ENCODE measurements at places on chromosomes 2 and 18.

- DNase-seq = no peak
Measured at GRCh38 chr18:63858456-63858855, 29.0 kb upstream of the SERPINB2 start.

DNA sequence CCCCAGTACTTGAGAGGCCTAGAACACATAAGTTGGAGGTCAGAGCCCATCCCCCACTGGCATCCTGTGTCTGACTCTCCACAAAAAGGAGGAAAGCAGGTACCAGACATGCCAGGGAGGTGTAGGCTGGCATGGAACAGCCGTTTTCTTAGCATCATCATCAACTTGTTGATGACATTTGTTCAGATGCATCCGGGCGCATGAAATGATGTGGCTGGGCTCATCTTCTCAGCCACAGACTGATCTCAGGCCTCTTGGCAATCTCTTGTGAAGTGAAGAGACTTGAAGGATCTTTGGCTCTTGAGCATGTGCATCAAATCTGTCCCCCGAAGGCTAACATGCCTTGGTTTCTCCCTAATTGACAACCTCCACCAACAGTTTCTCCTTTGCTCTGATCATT lies 243.3 kb downstream of the TSN start:
- no peak for DNase-seq

GRCh38 chr2:180507028-180507427 lies 473.4 kb upstream of the UBE2E3 start:
- DNase-seq = no peak

GRCh38 chr2:119683074-119683712 lies 4.2 kb downstream of the TMEM177 start:
- no peak for DNase-seq

DNA sequence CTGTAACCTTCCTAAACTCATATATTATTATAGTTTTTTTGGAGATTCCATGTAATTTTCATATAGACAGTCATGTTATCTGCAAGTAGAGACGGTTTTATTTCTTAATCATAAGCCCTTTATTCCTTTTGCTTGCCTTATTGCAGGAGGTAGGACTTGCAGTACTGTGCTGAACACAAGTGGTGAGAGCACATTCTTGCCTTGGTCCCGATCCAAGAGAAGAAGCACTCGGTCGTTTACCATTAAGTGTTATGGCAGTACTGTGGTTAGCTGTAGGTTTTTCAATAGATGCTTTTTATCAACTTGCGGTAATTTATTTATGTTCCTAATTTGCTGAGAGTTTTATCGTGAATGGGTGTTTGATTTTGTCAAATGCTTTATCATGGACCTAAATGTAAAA lies 305.7 kb downstream of the DYSF start:
- no peak for DNase-seq

DNA sequence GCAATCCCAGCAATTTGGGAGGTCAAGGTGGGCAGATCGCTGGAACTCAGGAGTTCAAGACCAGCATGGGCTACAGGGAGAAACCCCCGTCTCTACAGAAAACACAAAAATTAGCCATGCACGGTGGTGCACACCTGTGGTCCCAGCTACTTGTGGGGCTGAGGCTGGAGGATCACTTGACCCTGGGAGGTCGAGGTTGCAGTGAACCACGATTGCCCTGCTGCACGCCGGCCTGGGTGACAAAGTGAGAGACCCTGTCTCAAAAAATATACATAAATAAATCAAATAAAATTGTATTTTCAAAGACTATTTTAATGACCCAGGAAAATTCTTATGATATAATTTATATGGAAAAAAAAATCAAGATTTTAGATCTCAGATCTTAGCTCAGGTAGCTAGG lies 191.5 kb downstream of the ZFP36L2 start:
- no peak for DNase-seq

GRCh38 chr18:23071285-23071684 lies 64.0 kb upstream of the CABLES1 start:
- peak; percentile 60 for DNase-seq

DNA sequence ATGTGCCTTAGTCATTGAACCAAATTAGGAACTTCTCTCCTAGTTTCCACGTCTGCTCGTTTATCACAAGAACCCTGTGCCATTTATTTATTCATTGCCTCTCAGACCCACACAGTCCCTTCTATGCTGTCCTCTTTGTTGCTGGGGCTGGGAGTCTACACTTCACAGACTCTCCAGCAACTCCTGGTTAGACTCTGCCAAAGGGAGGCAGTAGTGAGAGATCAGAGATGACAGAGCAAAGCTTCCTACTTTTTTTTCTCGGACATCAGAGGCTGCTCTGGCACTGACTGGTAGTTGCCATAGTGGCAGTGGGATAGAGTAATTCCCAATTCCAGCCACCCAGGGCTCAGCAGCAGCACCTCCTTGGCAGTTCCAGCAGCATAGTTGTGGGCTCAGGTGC lies 277.5 kb downstream of the BCL11A start:
- no peak for DNase-seq

- no peak for DNase-seq
Measured at GRCh38 chr2:126790987-126791780, 107.5 kb upstream of the TEX51 start.

- DNase-seq = no peak
Measured at GRCh38 chr2:10169053-10169578, 46.6 kb downstream of the RRM2 start.

DNA sequence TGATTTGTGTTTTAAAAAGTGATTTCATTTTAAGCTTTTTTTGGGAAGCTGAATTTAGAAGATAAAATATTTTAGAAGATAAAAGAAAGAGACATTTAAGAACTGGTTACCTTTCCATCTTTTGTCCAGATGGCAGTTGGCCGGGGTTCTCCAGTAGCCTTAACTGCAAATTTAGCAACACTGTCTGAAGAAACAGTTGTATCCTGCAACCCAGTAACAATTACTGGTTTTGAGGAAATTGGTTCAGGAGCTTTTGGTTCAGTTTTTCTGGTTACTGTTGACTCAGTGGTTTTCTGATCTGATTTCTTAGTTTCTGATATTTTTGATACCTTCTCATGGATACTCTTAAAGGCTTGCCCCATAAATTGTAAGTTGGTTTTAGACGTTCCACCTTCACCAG lies 49.9 kb downstream of the PLEKHA3 start:
- no peak for DNase-seq

- DNase-seq = no peak
Measured at GRCh38 chr2:200454927-200455801, 54.7 kb downstream of the KCTD18 start.

DNA sequence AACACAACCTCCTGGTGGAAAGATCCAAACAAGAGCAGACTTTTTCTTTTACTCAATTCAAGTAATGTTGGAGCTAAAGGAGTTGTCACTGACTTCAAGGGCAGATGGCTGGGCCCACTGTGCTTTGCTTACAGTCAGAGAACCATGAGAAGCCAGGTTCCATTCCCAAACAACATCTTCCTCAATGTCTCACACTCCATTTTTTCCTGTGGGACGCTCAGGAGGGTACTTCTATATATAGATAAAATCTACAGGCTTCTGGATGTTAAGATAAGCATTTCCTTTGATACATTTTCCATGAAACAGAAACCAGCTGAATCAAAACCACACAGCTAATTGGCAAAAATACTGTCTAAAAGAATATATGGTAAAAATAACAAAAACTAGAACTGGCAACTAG lies 14.4 kb downstream of the IWS1 start:
- no peak for DNase-seq

- DNase-seq = no peak
Measured at GRCh38 chr18:4016391-4017049, 438.6 kb downstream of the DLGAP1 start.

DNA sequence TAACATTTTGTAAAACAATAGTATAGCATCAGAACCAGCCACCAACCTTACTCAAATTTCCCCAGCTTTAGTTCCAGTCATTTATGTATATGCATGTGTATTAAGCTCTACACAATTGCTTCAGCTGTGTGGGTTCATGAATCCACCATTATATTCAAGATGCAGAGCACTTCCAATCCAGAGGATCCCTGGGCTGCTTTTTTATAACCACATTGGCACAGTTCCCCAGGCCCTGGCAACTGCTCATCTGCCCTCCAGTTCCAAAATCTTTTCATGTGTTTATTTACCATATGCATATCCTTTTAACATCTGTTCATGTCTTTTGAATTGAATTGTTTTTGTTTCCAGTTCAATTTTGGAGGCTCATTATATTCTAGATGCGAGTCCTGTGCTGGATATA lies 482.9 kb upstream of the HS6ST1 start:
- no peak for DNase-seq

All from stimulated activated CD8-positive, alpha-beta memory T cell treated with anti-CD3 and anti-CD28 coated beads, Interleukin-4, amount 100 ng/mL, for 24 hours (primary cell).